ENCODE measurements at places on chromosomes 4 and X.

DNA sequence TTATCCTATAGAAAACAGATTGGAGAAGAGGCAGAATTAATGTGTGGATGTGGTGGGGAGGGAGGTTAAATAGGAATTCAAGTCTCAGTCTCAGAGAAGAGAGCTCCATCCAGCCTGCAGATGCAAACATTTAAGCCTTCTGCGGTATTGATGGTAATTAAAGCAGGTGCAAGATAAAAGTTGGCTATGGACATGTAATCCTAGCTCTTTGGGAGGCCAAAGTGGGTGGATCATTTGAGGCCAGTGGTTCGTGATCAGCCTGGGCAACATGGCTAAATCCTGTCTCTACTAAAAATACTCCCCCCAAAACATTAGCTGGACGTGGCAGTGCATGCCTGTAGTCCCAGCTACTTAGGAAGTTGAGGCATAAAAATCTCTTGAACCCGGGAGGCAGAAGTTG, 332.7 kb downstream of the PABPC4L start:
- no peak for DNase-seq

DNA sequence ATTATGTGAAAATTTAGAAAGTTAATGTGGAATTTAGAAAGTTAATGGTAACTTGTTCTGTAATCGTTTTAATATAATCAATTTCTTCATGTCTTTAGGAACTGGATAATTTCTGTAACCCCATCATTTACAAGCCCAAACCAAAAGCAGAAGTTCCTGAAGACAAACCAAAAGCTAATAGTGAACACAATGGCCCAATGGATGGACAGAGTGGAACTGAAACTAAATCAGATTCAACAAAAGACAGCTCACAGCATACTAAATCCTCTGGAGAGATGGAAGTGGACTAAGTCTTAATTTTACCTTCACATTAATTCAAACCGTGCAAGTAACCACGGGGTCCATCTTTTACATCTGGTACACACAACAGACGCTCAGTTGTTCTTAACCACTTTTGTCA, 48.1 kb upstream of the PLK4 start:
- DNase-seq, result no peak

GRCh38 chrX:154436983-154437752, at the start of gene GDI1:
TSS of gene GDI1 (plus strand) at chrX:154437154. CDS start at chrX:154437255, 101 bp downstream.
- DNase-seq, result peak; percentile 78

- peak; percentile 50 for DNase-seq
These were observed 245.0 kb upstream of the GPC4 start for GRCh38 chrX:133660281-133660680.

DNA sequence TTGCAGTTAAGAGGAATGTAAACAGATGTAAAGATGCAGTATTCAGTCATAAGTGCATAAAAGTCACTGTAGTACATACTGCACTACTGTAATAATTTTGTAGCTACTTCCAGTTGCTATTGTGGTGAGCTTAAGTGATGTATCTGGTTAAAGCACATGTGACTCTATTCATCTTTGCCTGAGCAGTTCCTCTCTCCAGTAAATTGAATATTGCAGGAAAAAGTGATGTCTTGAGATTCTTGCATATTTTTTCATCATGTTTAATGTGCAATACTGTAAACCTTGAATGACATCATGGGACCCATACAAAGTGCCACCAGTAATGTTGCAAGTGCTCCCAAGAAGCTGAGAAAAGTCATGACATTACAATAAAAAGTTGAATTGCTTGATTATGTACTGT, 9.6 kb downstream of the UBA6 start:
- no peak for DNase-seq

DNA sequence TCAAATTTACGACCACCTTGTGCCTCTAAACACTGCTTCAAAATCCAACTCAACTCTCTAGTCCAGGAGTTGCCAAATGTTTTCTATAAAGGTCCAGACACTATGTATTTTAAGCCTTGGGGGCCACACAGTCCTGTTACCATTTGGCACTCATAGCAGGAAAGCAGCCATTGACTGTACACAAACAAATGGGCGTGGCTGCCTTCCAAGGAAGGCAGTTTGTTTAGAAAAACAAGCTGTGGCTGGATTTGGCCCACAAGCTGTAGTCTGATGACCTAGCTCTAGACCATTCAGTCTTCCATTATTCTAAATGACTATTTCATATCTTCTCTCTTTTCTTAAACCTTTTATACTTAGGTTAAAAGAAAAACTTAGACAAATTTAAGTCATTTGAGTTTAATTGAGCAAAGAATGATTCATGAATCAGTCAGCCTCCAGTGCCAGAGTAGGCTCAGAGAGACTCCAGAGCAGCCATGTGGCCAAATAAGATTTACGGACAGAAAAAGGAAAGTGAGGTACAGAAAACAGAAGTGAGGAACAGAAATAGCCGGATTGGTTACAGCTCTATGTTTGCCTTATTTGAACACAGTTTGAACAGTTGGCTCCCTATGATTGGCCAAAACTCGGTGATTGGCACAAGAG, 825.8 kb upstream of the LCORL start:
- DNase-seq, result peak; percentile 80

GRCh38 chr4:184262901-184263300, 45.2 kb upstream of the ENPP6 start:
- peak; percentile 32 for DNase-seq

- DNase-seq, result no peak
These were observed 69.7 kb upstream of the WWC2 start for GRCh38 chr4:183029365-183029764.

GRCh38 chrX:1581132-1581531, 10.3 kb upstream of the AKAP17A start:
- peak; percentile 26 for DNase-seq

DNA sequence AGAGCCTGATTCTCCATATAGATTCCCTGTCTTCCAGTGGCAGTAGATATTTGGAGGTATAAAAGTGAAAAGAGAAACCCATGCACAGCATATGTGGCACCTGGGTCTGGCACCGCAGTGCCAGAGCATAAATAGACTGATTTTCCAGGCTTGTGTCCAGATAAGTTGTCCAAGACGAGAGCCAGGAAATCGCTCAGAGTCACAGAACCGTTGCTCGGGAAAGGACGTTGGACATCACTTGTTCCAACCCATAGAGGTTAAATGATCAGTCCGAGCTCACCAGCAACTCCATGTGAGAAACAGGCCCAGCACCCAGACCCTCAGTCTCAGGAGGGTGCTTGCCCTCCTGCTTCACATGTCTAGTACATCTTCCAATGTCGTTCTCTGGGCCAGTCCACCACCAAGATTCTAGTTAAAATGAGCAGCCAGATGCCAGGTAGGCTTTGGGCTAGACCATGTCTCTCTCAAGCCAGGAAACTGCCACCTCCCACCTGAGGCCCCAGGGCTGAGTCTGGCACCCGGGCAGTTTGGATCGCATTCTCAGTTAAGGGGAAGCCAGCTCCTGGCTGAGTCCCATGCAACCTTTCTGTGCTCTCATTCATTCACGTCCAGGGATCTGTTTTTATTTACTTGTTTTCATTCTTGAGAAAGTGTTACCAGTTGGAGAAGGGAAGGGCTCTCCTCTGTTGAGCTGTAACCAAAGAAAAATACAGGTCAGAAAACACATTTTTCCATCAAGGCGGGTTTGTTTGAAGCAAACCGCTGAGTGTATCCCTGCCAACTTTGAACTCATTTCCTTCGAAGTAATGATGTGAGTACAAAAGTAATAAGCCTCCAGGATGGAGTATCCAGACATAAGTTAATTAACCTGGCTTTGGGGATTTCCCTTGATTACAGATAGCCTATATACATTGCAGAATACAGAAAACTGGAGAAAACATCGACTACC, 91.7 kb downstream of the PHOX2B start:
- DNase-seq, result peak; percentile 67

GRCh38 chrX:130555341-130555740, 153.6 kb downstream of the RBMX2 start:
- no peak for DNase-seq

GRCh38 chr4:38614231-38614630, 49.8 kb upstream of the KLF3 start:
- no peak for DNase-seq

DNA sequence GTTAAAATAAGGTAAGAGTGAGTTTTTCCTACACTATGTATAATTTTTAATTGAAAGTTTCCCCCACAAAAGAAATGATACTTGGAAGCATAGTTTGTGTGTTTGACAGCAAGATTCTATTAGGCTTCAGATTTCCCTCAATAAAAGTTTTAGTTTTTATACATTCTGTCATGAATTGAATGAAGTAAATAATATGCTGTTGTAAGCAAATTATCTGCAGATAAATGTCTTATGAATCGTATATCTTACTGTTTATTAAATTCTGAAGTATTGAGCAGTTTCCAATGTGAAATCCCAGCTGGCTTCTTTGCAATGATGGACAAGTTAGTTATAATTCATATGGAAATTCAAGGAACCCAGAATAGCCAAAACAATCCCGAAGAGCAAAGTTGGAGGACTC, 33.5 kb downstream of the RS1 start:
- DNase-seq, result no peak

- no peak for DNase-seq
These were observed 279.9 kb downstream of the ASMT start for GRCh38 chrX:1894740-1895139.

DNA sequence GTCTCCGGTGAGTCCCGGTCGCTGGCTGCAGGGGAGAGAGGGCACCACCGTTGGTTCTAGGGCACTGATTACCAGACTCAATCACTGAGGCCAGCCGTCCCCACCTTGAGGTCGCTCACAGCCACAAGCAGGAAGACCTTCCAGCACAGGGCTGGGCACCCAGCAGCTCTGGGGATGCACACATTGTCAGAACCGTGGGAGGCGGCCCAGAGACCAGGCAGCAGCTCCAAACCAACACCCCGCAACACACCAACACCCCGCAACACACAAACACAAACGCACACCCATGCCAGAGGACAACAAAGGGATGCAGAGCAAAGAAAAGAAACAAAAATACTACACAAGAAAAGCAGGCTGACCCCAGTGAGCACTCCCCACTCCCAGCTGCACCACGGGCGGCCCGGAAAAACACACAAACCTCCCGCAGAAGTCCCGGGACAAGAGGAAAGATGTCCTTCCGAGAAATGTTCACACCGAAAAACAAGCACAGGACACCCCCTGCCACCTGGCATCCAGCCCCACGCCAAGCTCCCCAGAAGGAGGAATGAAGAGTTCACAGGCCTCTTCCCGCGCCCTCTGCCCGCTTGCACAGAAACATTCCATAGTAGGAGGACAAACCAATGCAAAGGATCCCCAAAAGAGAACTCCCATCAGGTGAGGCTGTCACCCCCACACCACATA, 3.2 kb downstream of the HMX1 start:
- no peak for DNase-seq

- no peak for DNase-seq
These were observed 965 bp downstream of the PPA2 start for GRCh38 chr4:105472871-105473323.

- DNase-seq, result peak; percentile 7
These were observed 1.0 kb upstream of the SUV39H1 start for GRCh38 chrX:48695534-48695896.

GRCh38 chrX:139914421-139914820, 18.4 kb downstream of the ATP11C start:
- no peak for DNase-seq

GRCh38 chrX:13000301-13000811, 25.4 kb downstream of the TMSB4X start:
- DNase-seq, result no peak

GRCh38 chr4:94852616-94853015, 94.9 kb downstream of the BMPR1B start:
- DNase-seq, result no peak

- no peak for DNase-seq
These were observed 252.0 kb upstream of the PPARGC1A start for GRCh38 chr4:24141836-24142235.

DNA sequence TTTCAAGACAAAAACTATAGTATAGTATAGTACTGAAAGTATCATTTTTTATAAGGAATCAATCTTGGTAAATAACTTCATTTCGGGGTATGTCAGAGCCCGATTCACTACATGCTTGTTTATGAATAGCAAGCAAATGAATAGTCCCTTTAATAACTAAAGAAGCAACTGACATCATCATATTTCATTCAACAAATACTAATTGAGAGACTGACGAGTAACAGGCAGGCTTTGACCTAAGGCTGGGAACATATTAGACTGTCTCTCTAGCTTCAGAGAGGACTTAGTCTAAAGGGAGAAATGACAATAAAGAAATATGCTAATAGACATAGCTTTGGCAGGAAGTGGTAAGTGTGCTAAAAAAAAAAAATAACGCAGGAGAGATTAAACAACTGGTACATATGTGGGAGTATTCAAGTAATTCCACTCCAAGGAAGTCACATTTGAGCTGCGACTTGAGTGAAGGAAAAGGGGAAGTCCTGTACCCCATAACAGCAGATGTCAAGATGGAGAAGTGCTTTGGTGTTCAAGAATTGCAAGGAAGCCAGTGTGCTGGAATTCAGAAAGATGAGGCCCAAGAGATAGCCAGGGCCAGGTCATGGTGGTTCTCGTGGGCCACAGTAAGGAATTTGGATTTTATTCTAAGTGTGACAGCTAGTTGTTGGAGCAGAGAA, 284.9 kb downstream of the FBXO8 start:
- DNase-seq, result no peak

GRCh38 chrX:118024482-118024881, 92.1 kb downstream of the KLHL13 start:
- no peak for DNase-seq

GRCh38 chrX:2841537-2841936, 12.8 kb downstream of the GYG2 start:
- peak; percentile 44 for DNase-seq

GRCh38 chrX:7085879-7086278, 61.6 kb upstream of the STS start:
- DNase-seq, result no peak

- DNase-seq, result no peak
These were observed 50.0 kb upstream of the CLCN4 start for GRCh38 chrX:10106806-10107205.

DNA sequence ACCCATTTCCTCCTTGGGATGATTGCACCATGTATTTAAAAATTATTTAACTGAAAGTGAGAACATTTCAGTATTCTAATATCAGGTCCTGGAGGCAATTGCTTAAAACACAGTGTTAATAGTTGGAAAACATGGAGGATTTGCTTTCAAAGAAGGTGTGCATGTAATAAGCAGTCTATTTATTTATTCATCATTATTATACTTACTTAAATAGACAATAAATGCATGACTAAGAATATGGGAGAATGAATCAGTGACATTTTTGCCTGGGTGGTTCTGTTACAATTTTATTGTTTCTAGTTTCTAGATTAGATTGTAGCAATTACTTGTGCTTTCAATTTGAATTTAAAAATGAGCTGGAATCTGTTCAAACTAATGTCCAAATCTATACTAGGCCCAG, 145.5 kb downstream of the AREG start:
- no peak for DNase-seq

- DNase-seq, result no peak
These were observed 143.9 kb downstream of the SCFD2 start for GRCh38 chr4:53221832-53222480.

GRCh38 chrX:12974796-12975669, at the start of gene TMSB4X:
TSS of gene TMSB4X (plus strand) at chrX:12975110.
- DNase-seq, result peak; percentile 88

GRCh38 chrX:23790155-23790497, 7.2 kb downstream of the SAT1 start:
- no peak for DNase-seq

GRCh38 chr4:155889031-155889793, 14.3 kb upstream of the TDO2 start:
- DNase-seq, result peak; percentile 75

GRCh38 chr4:182920676-182921075, 3.5 kb upstream of the DCTD start:
- DNase-seq, result no peak
